T-helper 2 cell (primary cell): ENCODE measurements at places on chromosomes 3 and 15.

- DNase-seq, result no peak
Measured at GRCh38 chr15:45714590-45715488, 80.0 kb downstream of the SQOR start.

GRCh38 chr3:159157275-159157674 is 355.4 kb downstream of the MFSD1 start:
- DNase-seq, result no peak

DNA sequence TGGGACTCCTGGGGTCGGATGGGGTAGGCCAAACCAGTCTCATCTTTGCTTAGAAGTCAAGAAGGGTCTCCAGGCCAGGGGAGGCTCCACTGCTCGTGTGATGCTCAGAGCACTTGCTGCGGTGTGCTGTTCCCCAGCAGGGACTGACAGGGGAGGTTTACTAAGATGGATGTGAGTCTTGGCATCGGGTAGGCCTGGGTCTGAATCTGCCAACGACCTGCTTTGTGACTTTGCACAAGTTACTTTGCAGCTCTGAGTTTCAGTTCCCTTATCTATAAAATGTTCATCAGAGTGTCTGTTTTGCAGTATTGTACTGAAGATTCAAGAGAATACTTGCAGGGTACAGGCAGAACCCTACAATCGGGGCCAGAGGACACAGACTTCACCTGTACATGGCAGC is 17.3 kb upstream of the CDCP1 start:
- DNase-seq, result no peak

GRCh38 chr15:51973775-51974174 is 2.2 kb upstream of the LEO1 start:
- DNase-seq, result no peak

GRCh38 chr15:57112178-57112577 is 193.7 kb downstream of the TCF12 start:
- no peak for DNase-seq

- DNase-seq, result no peak
Measured at GRCh38 chr3:107416138-107416537, 38.9 kb downstream of the CCDC54 start.

DNA sequence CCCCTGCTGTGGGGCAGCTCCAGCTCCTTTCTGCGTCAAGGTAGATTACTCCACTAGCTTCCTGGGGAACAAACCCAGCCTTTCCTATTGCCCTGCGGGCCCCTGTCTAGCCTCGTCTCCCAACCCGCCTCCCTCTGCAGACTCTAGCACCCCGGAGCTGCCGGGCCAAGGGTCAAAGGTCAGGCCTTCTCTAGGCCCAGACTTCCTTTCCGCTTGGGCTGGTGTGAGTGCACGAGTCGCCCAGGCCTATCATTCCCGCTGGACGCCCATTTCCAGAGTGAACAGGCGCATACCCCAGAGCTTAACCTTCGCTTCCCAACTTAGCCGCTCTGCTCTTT is 11.6 kb upstream of the ONECUT1 start:
- DNase-seq, result no peak

DNA sequence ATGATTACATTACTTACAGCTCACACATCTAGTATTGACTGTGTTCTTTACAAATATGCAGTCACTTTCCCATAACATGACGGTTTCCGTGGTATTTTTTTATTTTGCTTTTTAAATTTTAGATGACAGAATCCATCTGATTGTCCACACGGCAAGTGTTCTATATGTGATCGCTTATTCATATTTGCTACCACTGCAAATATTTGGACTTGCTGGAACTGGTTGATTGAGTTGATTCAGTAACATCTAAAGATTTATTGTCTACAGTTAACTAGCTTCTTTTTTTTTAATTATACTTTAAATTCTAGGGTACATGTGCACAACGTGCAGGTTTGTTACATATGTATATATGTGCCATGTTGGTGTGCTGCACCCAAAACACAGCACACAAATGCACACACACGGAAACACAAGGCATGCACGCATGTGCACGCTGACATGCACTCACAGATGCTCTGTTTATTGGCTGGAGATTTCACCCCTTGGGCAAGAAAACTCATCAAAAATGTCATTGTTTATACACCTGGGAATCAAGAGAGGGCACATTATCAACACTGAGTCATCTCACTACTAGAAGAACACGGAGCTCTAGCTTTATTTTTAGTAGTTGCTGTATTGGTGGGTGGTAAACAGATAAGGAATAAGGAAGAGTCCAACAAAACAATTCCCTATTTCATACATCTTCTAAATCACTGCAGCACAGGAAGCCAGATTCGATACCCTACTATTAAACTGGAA is 16.4 kb downstream of the ARRDC4 start:
- DNase-seq, result no peak

- DNase-seq, result no peak
Measured at GRCh38 chr3:87625876-87626275, 349.5 kb upstream of the POU1F1 start.

- no peak for DNase-seq
Measured at GRCh38 chr15:58773024-58773423, 1.9 kb downstream of the MINDY2 start.

- no peak for DNase-seq
Measured at GRCh38 chr15:96031426-96032110, 298.9 kb upstream of the NR2F2 start.

GRCh38 chr15:25990220-25990619 is 127.1 kb upstream of the ATP10A start:
- no peak for DNase-seq

DNA sequence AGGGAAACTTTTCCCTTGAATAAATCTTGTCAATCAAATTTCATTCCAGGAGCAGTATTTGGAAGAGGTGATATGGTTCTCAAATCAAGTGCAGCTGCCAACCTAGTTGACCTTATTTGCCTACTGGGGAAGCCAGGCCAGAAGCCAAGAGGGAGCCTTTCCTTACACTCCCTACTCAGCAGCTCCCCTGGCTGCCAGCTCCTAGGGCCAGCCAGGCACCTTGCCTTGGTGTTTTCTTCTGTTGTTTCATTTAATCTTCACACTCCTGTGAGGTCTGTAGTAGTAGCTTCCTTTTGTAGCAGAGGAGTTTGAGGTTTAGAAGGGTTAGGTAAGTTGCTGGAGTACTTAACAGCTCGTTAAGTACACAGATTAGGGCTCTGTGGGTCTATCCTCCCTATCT is 22.6 kb downstream of the MKRN2OS start:
- DNase-seq, result no peak

DNA sequence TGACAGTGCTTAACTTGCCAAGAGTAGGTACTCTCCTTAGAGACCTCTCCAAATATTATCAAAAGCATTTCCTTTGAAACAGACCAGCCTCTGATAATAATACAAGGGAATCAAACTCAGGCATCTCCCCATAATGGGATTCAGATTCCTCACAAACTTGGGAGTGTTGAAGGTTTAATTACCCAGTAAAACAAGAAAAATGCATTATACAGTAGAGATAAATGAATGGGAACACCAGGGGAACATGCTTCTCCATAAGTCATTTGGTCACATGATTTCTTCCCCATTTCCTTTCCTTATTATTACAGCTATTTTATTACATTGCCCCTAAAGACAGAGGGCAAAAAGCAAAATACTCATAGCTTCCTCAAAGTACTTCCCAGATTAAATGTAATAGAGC is 325.0 kb upstream of the CDIN1 start:
- no peak for DNase-seq

- no peak for DNase-seq
Measured at GRCh38 chr15:68518046-68518445, 60.7 kb upstream of the CORO2B start.

GRCh38 chr3:182837855-182838454 is 44.7 kb downstream of the ATP11B start:
- DNase-seq, result peak; percentile 20

- no peak for DNase-seq
Measured at GRCh38 chr3:196740481-196741248, 1.0 kb downstream of the PAK2 start.

DNA sequence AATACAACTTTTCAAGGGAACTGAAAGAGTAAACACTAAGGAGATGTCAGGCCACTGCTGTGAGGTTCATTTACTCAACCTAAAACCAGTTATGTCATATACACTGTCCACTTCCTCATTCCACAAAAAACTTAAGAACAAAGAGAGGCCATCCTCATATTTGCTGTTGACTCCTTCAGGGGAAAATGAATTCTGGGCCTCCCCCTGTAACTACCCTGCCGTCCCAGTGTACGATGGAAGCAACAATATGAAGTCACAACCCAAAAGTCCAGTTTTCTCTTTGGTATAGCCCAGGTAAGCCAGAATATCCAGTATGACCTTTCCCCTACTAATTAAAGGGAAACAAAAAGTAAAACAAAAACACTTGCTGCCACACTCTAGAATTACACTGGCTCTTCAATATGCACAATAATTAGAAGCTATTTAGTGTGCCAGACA is 16.2 kb downstream of the CEP152 start:
- no peak for DNase-seq

DNA sequence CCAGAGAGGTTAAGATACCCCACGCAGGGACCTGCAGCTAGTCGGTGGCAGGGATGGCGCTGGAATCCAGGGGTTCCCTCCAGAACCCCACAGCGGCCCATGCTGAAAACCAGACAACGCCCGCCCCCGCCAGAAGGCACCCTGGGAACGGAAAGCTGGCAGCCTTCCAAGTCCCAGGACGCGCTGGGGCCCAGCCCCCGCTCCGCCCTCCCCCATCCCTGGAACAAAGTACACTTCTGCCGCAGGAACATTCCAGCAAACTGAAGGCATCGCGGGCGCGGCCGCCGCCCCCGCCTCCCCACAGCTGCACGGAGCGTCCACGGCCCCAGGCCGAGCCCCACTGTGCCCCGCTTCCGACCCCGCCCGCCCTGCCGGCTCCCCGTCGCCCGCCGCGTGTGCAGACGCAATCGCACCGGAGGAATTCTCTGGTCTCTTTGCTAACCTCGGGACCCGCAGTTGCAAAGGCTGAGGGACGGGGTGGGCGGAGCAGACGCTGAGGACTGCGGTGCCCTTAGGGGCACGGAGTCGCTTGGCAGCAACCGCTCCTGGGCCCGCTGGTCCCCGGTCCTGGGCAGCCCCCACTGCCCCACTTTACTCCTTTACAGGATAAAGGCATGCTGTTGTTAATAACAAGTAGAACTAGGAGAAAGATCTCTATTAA is 44.8 kb upstream of the RNU6-1 start:
- DNase-seq, result peak; percentile 19
